ENCODE measurements at places on chromosomes 12 and 14.

DNA sequence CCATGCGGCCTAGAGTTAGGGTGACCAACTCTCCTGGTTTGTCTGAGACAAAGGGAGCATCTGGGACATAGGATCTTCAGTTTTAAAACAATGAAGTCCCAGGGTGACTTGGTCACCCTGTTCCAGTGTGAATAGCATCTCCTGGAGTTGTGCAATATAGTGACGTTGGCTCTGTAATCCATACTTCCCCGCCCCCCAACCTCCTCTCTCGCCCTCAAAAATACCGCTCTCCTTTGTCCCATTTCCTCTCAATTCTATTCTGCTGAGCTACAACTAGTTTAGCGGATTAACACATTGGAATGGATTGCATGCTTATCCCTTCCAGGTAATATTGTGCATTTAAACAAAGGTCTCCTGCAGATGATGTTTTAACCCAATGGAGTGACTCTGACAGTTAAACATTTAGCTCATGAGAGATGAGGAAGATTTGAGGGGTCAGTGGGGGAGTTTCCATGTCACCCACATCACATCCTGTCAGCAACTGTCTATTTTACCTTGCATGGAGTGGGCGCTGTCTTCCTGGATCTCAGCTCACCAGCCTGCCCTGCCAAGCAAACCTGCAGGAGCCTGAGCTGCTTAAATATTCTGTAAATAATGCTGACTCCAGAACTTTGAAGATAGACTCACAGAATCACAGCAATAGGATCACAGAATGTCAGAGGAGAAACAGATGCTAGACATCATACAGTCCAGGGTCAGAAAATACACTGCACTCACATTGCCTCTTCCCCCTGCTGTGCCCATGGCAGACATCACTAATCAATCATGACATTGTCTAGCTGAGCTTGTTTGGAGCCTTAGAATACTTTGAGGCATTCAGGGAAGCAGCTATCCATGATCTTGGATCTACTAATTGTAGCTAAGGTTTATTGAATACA lies 43.0 kb downstream of the MAP1LC3B2 start:
- no peak for DNase-seq

DNA sequence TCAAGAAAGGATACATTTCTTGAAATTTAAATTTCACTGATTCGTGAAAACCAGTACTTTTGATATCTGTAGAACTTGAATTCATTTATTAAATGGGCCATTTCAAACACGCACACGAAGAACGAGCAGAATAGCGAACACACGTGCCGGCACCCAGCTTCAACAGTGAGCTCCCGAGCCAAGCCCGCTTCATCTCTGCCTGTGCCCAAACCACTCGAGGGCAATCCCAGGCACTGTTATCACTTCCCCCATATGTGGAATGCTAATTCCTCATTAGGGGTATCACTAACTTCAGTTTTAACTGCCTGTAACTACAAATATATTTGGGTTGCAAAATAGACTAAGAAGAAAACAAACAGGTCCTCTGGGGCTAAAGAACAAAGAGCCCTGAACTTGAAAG lies 48.0 kb downstream of the AMN start:
- DNase-seq, result no peak

DNA sequence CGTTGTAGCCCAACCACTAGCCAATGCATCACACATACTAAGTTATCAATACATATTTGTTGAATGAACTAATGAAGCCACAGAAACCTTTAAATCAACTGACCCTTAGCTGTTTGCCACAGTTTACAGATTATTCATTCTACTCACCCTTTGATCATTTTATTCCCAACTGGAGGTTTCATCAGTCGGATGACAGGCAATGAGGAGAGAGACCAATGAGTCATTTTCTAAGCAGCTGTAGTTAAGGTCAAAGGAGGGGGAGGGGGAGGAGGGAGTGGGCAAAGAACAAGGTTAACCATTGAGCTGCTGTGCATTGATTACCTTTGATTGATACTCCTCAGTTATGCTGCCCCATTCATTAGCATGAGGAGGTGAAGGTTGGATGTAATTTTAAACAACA lies 469.5 kb downstream of the VRK1 start:
- DNase-seq, result no peak

DNA sequence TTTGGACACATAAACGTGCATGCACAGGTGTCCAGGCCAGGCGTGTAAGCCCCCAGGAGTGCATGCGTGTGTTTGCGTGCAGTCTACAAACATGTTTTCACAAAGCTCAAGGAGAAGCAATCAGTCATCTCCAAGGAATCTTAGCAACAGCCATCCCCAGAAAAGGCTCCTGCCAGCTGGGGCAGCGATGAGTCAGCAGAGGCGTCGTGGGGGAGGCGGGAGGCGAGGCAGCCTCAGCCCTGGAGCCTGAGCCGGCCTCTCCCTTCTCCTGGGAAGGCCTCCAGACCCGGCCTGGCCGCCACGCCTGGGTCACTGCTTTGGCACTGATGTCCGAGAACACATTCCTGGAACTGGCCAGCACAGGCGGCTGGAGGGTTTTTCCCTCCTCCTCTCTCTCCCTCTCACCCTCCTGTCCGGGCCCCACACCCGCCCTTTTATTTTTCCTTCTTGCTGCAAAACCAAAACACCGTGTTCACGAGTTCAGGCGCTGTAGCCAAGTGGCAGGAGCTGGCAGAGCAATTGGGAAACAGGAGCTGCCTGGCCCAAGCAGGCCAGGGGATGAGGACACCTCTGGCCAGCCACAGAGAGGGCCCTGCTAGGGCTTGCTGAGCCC lies 92.7 kb downstream of the LRRC74A start:
- DNase-seq, result peak; percentile 99

- peak; percentile 17 for DNase-seq
Measured at GRCh38 chr12:18476861-18477260, 215.5 kb downstream of the PIK3C2G start.

GRCh38 chr14:75667099-75667765 lies 6.2 kb downstream of the TTLL5 start:
- DNase-seq, result no peak

DNA sequence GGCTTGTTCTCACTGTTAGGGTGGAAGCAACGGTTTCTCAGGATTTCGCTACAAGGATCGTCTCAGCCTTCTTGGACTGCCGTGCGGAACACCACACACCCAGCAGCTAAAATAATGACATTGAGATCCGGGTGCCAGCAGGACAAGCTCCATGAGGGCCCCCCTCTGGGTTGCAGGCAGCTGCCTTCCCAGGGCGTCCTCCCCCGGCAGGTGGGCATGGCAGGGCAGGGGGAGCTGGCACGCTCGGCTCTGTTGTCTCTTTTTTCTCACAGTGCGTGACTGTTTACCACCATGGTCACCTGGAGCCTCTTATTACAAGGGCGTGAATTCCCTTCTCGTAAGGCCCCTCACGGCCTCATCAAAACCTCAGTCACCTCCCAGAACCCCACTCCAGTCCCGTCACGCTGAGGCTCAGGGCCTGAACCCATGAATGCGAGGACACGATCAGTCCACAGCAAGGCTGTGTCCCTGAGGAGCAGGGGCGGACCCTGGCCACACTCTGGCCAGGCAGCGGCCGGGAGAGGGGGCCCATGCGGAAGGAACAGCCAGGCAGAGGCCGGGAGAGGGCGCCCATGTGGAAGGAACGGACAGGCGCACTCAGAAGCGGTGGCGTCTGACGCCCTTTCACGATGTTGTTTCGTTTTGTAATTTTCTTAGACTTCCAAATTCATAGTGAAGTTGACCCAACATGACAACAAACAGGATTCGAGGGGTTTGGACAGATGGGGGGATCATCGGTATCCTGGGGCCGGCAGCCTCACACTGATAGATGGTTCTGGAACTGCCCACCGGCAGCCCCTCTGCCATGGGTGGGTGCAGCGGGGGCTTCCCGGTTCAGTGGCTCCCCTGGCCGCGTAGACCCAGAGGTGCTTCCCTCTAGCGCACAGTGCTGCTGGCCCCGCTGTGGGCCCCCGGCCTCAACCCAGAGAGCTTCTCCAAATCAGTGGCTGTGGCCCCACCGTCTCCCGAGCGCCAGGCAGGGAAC lies 10.0 kb downstream of the LRCOL1 start:
- peak; percentile 66 for DNase-seq

DNA sequence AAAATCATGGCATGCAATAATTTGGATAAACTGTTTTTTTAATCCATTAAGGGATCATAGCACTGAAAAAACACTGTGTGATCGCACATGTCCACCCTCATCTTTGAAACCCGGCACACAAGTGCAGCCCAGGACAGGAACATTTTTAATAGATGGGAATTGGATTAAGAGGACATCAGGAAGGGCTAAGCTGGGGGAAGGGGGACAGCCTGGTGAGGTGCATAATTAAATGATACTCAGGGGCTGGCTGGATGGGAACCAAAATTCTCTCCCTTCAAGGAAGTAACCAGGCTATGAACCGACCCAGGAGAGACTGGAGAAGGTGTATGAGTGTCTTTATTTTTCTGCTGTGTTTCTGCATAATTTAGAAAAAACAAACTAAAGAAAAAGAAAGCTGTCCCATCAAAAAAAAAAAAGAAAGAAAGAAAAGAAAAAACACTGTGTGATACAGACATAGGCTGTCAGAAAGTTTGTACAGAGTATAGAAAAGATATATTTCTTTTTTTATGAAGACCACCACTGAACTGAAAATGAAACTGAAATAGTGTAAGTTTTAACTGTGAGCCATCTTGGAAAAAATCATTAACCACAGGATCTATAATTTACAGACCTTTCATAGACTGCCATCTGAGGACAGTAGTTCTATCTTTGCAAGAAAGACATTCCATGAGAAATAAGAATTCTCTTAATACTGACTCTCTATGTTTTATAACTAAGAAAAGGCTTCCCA lies 75.1 kb upstream of the SLC38A4 start:
- no peak for DNase-seq

GRCh38 chr12:121697093-121697698 lies 15.4 kb upstream of the TMEM120B start:
- DNase-seq, result peak; percentile 51

DNA sequence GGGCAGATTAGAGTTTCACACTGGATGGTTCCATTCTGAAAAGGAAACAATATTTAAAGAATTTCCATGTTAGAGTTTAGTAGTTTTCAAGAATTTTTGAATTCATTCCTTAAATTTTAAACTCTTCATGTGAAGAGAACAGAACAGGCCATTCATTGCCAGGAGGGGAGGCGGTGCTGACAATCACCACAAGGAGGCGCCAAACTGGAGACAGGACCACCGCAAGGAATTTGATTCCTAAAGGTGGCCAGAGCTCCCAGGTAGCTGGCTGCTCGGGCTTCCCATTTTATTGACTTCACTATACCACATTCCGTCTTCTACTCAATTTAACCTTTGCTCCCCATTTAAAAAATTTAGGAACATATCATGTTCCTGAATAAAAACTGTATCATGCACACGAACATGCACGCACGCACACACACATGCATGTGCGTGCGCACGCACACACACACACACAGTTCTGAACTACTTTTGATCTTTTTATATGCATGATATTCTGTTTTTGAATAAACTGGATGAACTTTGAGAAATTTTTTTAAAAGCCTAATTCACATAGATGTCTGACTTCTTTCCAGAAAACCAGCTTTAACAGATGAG lies 101.2 kb downstream of the NELL2 start:
- DNase-seq, result peak; percentile 7

- no peak for DNase-seq
Measured at GRCh38 chr12:25189656-25190055, 5.3 kb downstream of the DNAI7 start.

- no peak for DNase-seq
Measured at GRCh38 chr14:32304296-32304695, 24.8 kb upstream of the AKAP6 start.

Data from EH (cell line).